ENCODE measurements at places on chromosomes 1 and 21. TPM values are rescaled to one million over a fixed set of nuclear protein-coding genes. Genes with fewer than 3 reads are reported as not detected.

GRCh38 chr1:192157067-192157466 is 1.2 kb upstream of the RGS18 start:
- no peaks in the 10 kb centered on the region for H3K4me1 ChIP-seq
- H3K4me3 ChIP-seq = no peak overlapping the region
- H3K36me3 ChIP-seq = no peaks in the 10 kb centered on the region
- no peaks in the 10 kb centered on the region for H3K27me3 ChIP-seq

DNA sequence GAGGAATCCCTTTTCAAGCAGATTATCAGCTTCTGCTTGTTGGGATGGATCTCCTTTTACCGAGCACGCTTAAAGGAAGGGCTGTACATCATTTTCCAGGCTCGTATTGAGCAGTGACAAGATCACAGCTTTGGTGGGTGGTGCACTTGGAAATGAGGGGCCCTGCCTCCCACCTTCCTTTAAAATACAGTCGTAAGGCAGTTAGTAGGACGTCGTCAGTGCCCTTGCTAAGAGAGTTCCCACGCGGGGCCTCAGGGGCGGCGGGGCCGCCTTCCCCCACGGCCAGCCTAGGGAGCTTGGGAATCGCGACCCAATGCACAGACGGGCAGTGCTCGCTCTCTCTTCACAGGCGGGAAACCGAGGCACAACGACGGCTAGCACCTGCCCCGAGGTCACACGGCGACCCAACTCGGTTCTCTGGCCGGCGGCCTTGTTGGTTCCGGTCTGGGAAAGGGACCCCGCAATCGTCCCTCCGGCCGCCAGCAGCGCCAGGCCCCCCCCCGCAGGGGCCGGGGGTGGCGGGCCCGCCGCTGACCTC is 58.6 kb downstream of the H3-3A start:
- DNase-seq = no peak
- peaks cover 2% of the 10 kb centered on the region for H3K36me3 ChIP-seq
- peaks cover 5% of the 10 kb centered on the region for H3K27me3 ChIP-seq
- peak overlapping the region; percentile 87 for H3K27ac ChIP-seq
- peaks cover 39% of the 10 kb centered on the region for H3K4me1 ChIP-seq
- peak overlapping the region; percentile 83 for H3K4me3 ChIP-seq

DNA sequence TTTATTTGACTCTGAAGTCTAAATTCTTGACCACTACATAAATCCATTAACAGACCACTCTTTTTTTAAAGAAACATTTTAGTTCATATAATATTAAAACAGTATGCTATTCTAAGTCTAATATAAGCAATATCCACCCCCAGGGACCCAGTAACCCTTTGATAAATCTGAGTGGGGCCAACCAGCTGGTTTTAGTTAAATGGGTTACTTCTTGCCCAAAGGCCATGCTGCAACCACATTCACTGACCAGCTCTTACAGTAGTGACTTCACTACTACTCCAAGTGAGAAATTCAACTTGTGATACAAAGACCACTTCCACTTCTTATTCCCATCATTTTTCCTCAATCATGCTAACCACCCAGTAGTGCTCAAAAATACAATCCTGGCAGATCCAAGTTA is 20.5 kb downstream of the FUBP1 start:
- H3K36me3 ChIP-seq = peaks cover 58% of the 10 kb centered on the region
- DNase-seq = no peak
- peaks cover 16% of the 10 kb centered on the region for H3K4me1 ChIP-seq
- no peak overlapping the region for H3K4me3 ChIP-seq
- H3K27ac ChIP-seq = peak overlapping the region; percentile 2

DNA sequence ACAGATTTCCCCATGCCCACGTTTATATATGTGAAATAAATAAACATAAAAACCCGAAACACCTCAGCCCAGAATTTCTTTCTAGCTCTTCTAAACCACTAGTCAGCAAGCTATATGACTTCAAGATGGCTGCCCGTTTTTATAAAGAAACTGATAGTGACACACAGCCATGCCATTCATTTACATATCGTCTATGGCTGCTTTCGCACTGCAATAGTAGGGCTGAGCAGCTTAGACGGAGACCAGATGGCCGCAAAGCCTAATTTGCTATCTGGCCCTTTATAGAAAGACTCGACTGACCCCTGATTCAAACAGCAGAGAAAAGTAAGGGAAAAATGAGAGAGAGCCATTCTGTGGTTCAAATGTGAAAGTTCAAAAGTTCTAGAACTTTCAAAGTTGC is 45.7 kb upstream of the FMN2 start:
- no peaks in the 10 kb centered on the region for H3K27me3 ChIP-seq
- no peaks in the 10 kb centered on the region for H3K36me3 ChIP-seq
- H3K27ac ChIP-seq = no peak overlapping the region

DNA sequence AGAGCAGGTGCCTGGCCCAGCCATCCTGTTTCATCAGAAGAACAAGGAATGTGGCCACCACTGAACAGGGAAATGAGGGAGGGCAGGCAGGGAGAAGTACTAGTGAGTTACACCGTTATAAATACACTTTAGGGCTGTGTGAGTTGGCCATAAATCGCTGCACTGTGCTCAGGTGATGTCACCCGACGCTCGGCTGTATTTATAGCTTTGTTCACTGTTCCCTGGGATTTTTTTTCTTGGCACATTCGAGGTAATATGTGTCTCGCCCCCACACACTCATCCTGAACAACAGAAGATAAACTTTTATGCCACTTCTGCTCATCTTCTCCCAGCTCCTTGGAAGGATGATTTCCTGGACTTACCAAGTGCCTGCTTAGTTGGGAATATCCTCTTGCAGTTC is 9.0 kb upstream of the KIRREL1 start:
- H3K4me1 ChIP-seq = no peaks in the 10 kb centered on the region
- no peak overlapping the region for H3K4me3 ChIP-seq
- no peak overlapping the region for H3K27ac ChIP-seq
- DNase-seq = no peak
- H3K36me3 ChIP-seq = no peaks in the 10 kb centered on the region

DNA sequence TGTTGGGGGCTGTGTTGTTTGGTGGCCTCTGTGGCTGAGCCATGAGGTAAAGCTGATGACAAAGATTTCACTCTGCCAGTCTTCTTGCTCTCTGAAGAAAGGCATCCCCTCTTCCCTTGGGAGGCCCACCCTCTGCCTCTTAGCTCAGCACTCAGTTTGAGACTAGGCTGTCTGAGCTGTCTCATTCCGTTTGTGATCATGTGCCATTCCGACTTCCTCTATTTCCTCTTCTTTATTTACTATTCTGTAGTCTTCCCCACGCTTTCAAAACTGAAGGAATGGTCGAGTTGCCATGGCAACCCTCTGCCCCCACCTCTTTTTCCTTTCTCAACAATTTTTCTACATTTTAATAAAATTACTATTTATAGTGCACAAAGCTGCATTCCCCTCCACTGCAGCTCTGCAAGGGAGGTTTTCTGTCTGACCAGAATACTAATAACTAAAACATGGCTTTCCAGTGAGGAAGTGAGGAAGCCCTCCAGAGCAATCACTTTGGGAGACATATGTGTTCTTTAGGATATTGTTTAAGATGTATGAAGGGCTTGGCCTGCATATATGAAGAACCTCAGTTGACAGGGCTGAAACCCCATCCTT is 30.8 kb downstream of the KCNA3 start:
- H3K36me3 ChIP-seq = peaks cover 16% of the 10 kb centered on the region
- H3K4me3 ChIP-seq = peak overlapping the region; percentile 52
- DNase-seq = no peak
- H3K4me1 ChIP-seq = peaks cover 71% of the 10 kb centered on the region

GRCh38 chr1:35931446-35932157 is 697 bp downstream of the AGO3 start:
- DNase-seq = peak; percentile 1
- peak overlapping the region; percentile 84 for H3K27ac ChIP-seq
- peak overlapping the region; percentile 92 for H3K4me3 ChIP-seq
- H3K27me3 ChIP-seq = no peaks in the 10 kb centered on the region

DNA sequence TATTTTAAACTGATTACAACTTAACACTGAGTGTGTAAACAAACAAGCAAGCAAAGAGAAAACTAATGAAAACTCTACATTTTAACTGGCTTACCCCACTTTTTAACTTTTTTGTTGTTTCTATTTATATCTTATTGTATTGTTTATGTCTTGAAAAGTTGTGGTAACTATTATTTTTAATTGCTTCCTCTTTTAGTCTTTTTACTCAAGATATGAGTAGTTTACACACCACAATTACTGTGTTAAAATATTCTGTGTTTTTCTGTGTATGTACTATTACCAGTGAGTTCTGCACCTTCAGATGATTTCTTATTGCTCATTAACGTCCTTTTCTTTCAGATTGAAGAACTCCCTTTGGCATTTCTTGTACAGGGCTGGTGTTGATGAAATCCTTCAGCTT is 4.7 kb upstream of the HHAT start:
- peaks cover 8% of the 10 kb centered on the region for H3K4me1 ChIP-seq
- no peak overlapping the region for H3K4me3 ChIP-seq
- H3K27me3 ChIP-seq = peaks cover 9% of the 10 kb centered on the region
- no peak overlapping the region for H3K27ac ChIP-seq
- DNase-seq = no peak
- no peaks in the 10 kb centered on the region for H3K36me3 ChIP-seq

- H3K27ac ChIP-seq = no peak overlapping the region
- H3K4me3 ChIP-seq = no peak overlapping the region
- H3K27me3 ChIP-seq = no peaks in the 10 kb centered on the region
- peaks cover 27% of the 10 kb centered on the region for H3K36me3 ChIP-seq
- no peak for DNase-seq
- peaks cover 42% of the 10 kb centered on the region for H3K4me1 ChIP-seq
Measured at GRCh38 chr1:214393086-214393485, 112.1 kb downstream of the SMYD2 start.

DNA sequence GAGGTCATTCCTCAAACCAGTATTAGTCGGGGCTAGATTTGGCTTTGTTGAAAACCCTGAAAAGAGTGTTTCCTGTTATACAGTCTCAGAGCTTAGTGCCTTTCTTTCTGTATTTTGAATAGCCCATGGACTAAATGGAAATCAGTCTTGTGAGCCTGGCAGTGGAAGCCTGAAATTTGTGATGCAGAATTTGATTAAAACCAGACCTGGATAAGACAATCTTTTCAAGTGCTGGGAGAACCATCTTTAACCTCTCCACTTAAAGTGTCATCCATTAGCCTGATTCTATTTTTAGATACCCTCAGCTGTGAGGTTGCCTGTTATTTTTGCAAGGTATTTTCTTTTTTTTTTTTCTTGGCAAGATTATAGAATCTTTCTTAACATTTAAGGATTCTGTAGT is 19.5 kb downstream of the ACTN2 start:
- H3K4me3 ChIP-seq = no peak overlapping the region
- no peak for DNase-seq
- no peak overlapping the region for H3K27ac ChIP-seq
- H3K4me1 ChIP-seq = no peaks in the 10 kb centered on the region

DNA sequence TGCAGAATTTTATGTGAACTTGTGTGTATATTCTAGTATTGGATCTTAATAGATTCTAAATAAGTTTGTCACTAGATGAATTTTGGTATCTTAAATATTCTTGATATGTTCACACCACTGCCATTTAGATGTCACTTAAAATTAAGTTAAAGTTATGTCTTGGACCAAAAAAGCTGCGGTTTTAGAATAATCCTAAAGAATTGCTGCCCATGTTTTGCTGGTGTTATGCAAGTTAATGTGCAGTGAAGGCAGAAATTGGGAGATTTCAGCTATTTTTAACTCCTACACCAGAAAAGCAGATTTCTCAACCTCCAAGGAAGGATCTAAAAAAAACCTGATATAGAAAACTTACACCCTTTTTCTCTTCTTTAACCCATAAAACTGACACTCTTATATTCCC is 757 bp downstream of the ACADM start:
- H3K36me3 ChIP-seq = peaks cover 8% of the 10 kb centered on the region
- peak overlapping the region; percentile 100 for H3K4me3 ChIP-seq
- H3K27ac ChIP-seq = peak overlapping the region; percentile 97
- no peak for DNase-seq
- no peaks in the 10 kb centered on the region for H3K27me3 ChIP-seq
- peaks cover 30% of the 10 kb centered on the region for H3K4me1 ChIP-seq

The GLIS1 gene
- not detected for total RNA-seq

The SPRR2B gene
- total RNA-seq = not detected

The PLD5 gene
- not detected for total RNA-seq

The S100A7A gene
- total RNA-seq = not detected

The BECN2 gene
- not detected for total RNA-seq

The DEPDC1 gene
- total RNA-seq = 11.3 TPM

The COA7 gene
- 37.6 TPM for total RNA-seq

The S100A9 gene
- not detected for total RNA-seq

Measured in activated T-helper 1 cell treated with anti-CD3 and anti-CD28 coated beads, Interleukin-12 subunit alpha, Interleukin-12 subunit beta, Interleukin-2, Interleukin-4 antibody, amounts not matched to agents 30 ng/mL and 10 ng/mL and 1 ng/mL, durations not matched to agents 14 hours and 24 hours and 36 hours (primary cell).